ENCODE measurements at places on chromosomes 12 and 14.

GRCh38 chr12:112686373-112686772 lies 105.2 kb upstream of the RPH3A start:
- DNase-seq = no peak

- DNase-seq = no peak
These were observed 117.4 kb downstream of the KTN1 start for GRCh38 chr14:55697414-55697861.

GRCh38 chr12:89825591-89826449 lies 117.2 kb upstream of the ATP2B1 start:
- no peak for DNase-seq

- DNase-seq = no peak
These were observed 24.4 kb upstream of the CCDC175 start for GRCh38 chr14:59601056-59601455.

DNA sequence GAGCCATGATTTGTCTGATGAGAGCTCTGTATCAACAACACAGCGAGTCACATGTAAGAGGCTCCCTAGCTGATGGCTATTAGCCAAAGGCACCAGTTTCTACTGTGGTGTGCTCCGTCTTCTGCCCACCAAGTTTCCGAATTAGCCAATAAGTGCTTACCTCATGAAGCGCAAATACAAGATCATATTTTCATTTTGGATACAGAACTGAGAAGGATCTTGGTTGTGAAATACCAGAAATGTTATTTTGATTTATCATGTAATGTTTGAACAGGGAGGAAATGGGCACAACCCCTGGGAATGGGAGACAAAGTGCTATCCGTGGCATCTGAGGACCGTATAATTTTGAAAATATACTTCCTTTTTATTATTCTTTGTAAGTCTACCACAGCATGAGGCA lies 234.3 kb downstream of the DACT1 start:
- DNase-seq = no peak

DNA sequence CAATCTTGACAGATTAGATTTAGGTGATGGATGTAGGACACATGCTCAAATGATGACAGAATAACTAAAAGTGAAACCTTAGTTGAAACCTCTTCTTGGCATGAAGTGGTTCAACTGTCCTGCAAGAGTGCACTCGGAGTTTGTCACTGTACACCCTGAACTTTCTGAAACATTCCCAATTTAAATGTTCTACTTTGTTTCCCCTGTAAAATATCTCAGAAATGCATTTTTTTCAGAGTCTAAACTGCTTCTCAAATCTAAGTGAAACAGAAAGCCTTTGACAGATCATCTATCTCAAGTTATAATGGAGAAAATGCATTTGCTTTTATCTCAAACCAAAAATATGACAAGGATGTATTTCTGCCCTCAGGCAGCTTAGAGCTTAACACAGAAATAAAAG lies 66.0 kb downstream of the BHLHE41 start:
- no peak for DNase-seq

GRCh38 chr12:92055877-92056276 lies 89.8 kb downstream of the BTG1 start:
- peak; percentile 68 for DNase-seq

DNA sequence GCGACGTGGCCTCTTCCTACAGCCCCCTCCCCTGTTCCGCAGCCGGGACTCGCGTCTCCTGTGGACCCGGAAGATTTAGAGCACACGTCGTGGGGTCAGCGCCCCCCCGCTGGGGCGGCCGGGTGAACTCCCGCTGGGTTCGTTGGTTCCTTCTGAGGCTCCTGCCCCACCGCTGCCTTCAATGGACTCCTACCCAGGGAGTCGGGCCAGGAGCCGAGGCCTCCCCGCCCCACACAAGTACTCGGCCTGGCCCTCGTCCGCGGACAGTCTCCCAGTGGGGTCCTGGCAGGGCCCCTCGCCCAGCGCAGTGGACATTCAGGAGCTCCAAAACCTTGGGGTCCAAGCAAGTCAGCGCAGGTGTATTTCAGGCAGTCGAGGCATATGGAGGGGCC lies 1.2 kb downstream of the MMP17 start:
- DNase-seq = no peak

DNA sequence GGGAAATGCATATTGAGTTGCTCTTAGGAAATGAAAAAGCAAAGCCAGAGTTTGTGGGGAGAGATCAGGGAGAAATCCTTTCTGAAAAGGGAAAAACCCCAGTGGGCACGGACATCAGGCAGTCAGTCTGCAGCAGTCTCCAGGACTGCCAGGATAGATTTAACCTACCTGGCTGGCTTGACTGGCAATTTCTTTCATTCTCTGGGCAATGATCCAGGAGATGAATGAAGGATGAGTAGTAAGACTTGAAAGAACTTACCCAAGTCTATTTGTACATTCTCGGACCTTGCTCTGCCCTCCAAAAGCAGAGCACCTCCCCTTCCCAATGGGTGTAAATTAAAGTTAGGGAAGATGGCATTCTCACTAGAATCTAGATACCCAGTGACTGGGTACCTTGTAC lies 42.9 kb downstream of the CMAS start:
- DNase-seq = no peak

DNA sequence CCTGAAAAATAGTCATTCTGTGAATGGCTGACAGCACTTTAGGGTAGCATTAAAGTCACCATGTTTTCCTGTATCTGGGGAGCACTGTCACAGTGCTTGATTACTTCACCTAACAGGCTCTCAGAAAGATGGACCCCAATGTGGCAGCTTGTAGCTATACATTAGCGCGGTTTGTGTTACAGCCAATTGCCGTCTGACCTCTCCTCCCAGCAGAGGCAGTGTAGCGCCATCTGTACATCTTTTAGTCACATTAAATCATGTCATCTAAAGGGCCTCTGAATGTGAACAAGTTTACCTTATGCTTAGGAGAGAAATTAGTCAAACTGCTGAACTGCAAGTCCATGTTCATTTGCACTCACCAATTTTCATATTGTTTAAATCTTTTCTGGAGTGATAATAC lies 113.7 kb downstream of the LMO3 start:
- DNase-seq = no peak

GRCh38 chr12:10067942-10068341 lies 30.8 kb downstream of the CLEC1A start:
- DNase-seq = no peak

GRCh38 chr12:44159216-44159615 lies 323.3 kb downstream of the TMEM117 start:
- DNase-seq = no peak

- DNase-seq = no peak
These were observed 215.5 kb downstream of the C12orf50 start for GRCh38 chr12:87813476-87814234.

DNA sequence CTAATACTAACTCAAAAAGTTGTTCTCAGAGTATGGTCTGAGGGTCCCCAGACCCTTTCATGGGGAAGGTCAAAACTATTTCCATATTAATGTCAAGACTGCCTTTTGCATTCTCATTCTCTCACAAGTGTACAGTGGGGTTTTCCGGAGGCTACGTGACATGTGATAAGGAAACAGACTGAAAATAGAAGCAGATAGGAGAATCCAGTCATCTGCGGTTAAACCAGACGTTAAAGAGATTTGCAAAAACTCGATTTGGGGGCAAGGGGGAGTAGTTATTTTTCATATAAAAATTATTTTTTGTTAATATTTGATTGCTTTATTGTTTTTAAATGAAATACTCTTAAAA lies 1.0 kb upstream of the NAP1L1 start:
- DNase-seq = peak; percentile 47

GRCh38 chr12:1518591-1519516 lies 75.5 kb downstream of the FBXL14 start:
- DNase-seq = no peak

GRCh38 chr12:64229240-64229639 lies 7.1 kb upstream of the KICS2 start:
- no peak for DNase-seq

- DNase-seq = peak; percentile 81
These were observed at the start of gene TRMT61A for GRCh38 chr14:103528587-103529382. TSS of gene TRMT61A (plus strand) at chr14:103529196. CDS start at chr14:103529979, 783 bp downstream.

DNA sequence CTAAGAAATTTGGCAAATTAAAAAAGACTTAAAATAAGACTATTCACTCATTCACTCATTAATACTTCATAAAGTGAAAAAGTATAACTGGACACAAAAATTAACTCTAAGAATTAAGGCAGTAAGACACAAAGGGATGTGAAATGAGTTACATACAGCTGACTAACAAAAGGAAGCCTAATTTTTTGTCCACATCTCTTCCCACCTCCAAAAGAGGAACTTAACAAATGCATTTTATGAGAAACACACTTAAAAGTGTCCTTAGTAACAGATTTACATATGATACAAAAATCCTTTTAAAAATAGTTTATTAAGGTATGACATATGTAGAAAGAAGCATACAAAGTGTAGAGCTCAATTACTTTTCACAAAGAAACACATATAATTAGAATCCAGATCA lies 88.9 kb downstream of the NUMB start:
- no peak for DNase-seq

- no peak for DNase-seq
These were observed 62.4 kb downstream of the TMEM30B start for GRCh38 chr14:61218767-61219166.

DNA sequence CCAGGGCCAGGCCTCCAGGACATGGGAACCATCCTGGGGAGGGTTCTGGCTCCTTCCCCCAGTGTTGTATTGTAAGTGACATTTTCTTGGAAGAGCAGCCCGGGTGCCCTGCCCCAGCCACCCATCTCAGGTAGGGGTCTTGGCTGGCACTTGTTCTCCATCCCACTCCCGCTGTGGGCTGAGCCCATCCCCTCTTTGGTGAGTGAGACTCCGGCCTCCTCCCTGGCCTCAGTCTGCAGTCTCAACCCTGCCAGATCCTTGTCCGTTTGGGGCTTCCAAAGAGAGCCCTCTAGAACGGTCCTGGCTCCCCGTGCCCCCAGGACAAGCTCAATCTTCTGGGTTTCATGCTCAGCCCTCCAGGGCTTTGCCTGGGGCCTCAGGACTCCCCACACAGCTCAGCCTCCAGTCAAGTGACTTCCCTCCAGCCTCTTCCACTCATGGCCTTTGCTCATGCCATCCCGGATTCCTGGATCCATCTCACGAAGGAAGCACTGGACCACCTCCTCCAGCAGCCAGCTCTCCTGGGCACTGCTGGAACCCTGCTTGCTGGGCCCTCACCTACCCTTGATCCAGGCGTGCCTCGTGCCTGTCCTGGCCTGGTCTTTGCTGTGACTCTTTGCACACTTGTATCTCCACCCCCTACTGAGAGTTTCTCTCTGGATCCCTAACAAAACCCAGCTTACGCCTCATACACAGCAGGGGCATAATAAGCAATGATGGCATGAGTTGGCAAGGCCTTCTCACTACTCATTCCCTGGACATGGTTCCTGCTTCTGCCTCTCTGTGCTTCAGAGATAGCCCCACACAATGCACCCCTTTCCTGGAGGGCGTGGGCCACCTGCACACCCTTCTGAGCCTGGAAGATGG lies 297.4 kb upstream of the RTL1 start:
- no peak for DNase-seq

GRCh38 chr12:3201339-3202051 lies 124.3 kb downstream of the TSPAN9 start:
- no peak for DNase-seq

DNA sequence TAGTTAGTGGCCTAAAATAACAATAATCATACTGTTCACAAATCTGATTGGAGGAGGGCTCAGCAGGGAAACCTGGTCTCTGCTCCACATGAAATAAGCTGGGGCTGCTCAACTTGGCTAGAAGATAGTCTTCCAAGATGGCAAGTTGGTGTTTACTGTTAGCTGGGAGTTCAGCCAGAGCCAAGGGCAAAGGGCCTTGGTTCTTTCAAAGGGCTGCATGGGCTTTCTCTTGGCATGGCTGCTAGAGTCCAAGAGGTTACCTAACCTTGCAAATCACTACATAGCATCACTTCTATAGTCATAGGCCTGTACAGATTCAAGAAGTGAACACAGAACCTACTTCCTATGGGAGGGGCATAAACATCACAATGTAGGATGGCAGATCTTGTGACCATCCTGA lies 7.1 kb downstream of the EXOC5 start:
- no peak for DNase-seq

GRCh38 chr12:54967461-54967860 lies 17.1 kb downstream of the TESPA1 start:
- DNase-seq = no peak

GRCh38 chr14:96362965-96363750 lies at the start of the genes ATG2B and GSKIP:
TSS of gene ATG2B (minus strand) at chr14:96363341. CDS start at chr14:96362976, 365 bp downstream.
TSS of gene GSKIP (plus strand) at chr14:96363526. CDS start at chr14:96382248, 18,722 bp downstream.
- DNase-seq = peak; percentile 98

DNA sequence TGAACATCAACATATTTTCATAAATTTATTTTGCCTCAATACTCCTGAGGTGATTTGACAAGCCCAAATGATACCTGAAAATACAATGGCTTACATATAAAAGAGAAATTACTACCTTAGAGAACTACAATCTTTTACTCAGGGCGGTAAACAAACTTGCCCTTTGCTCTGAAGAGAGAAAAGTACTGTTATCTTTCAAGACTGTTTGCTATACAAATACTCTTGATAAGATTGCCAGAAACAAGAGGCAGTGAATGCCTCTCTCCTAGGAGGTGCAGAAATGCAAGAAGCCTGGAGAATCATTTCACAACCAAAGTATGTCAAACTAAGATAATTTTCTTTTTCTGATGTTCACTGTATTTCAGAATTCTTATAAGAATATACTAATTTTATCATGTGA lies 160.3 kb downstream of the ALX1 start:
- no peak for DNase-seq
